A549 treated with GW870086 at 1 μM for 4 hours (cell line): ENCODE measurements at places on chromosomes 12 and 14. TPM values are rescaled to one million over a fixed set of nuclear protein-coding genes. Genes with fewer than 3 reads are reported as not detected.

The P2RX2 gene
- total RNA-seq = 0.12 TPM in 1 of 5 replicates, not detected in the others

The SDS gene
- 0.34 to 1.1 TPM (median 0.82 TPM) in 5 replicates for total RNA-seq

The ERBB3 gene
- 0.95 to 3.0 TPM (median 1.4 TPM) in 5 replicates for total RNA-seq

The FOXM1 gene
- 81.4 to 98.0 TPM (median 90.6 TPM) in 5 replicates for total RNA-seq

The SPIC gene
- not detected in 5 replicates for total RNA-seq

The NCOR2 gene
- total RNA-seq = 180 to 263 TPM (median 229 TPM) in 5 replicates

The LRRC43 gene
- 0.26 to 0.36 TPM in 2 of 5 replicates, not detected in the others for total RNA-seq

The KRT78 gene
- total RNA-seq = 0.06 to 0.25 TPM in 2 of 5 replicates, not detected in the others

The LHX5 gene
- total RNA-seq = 0.03 to 0.08 TPM (median 0.07 TPM) in 3 of 5 replicates, not detected in the others

The C12orf54 gene
- not detected in 5 replicates for total RNA-seq
